ENCODE measurements at places on chromosomes 1 and 21.
A peak's percentile ranks its signal among the peaks of the same experiment; 100 is the strongest.

DNA sequence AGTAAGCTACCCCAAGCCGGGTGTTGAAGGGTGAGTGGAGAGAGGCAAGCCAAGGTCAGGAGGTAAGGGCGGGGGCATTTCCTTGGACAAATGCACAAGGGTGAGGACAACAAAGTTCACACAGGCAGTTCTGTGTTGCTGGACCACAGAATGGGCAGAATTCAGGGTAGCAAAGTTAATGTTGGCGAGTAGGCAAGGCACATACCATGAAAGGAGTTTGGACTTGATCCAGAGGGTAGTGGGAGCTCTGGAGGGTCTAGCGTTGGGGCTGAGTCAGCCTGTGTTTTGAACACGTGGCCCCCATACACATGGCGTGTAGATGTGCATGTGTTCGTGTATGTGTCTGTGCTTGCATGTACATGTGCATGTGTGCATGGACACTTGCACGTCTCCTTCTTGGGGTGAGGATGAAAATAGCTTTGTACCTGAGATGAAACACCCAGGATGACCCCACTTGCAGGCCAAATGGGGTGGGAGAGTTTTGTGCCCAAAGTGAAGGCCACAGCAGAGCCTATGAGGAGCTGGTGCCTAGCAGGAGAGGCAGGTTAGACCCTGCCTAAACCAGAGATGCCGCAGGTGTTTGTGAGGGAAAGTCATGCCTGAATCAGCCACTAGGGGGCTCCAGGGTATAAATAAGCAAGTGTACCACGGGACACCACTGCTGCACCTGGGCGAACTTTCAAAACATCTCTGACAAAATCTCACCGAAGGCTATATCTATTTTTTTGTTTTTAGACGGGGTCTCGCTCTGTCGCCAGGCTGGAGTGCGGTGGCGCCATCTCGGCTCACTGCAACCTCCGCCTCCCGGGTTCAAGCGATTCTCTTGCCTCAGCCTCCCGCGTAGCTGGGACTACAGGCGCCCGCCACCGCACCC lies 21.8 kb downstream of the SLC27A3 start:
- peak; percentile 64 for DNase-seq

DNA sequence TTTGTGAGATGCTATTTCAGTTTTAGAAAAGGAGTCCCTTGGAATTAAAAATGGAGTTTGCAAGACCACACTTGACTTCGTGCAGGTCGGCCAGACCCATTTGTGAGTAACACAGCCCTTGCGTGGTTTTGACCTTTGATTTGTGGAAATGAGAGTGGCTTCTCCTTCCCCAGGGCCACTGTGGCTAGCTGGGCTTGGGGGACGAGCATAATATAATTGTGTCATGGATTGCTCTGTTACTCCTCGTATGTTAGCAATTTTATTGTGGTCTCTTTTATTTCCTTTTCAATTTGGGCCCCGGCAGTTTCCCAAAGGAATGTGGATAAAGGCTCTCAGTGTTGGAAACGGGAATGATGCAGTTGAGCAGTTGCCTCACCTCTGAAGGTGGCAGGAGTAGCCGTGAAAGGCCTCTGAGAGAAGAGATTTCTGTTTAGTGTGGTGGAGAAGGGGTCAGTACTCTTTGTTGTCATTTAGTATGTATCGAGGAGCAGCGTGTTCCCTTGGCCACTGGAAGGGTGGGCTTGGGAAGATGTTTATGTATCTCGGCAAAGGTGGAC lies 194.6 kb downstream of the PBX1 start:
- no peak for DNase-seq

- DNase-seq = no peak
Observed at GRCh38 chr1:243394601-243395464, 139.0 kb downstream of the SDCCAG8 start.

- no peak for DNase-seq
Observed at GRCh38 chr21:37607081-37607480, 240.5 kb downstream of the DYRK1A start.

DNA sequence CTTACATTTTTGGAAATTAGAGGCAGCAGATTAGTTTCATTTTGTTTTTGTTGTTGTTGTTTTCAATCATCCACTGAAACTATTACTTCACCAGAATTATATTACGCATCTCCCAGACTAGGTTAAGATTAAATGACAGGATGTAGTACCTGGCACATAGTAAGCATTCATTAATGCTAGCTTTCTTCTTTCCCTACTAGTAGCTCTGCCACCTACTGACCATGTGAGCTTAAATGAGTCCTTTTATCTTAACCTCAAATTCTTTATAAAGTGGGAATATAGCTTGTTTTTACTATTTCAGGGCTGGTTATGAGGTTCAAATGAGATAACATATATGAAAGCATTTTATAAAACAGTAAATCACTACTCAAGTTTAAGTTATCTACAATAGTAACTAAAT lies 10.2 kb upstream of the ASPM start:
- no peak for DNase-seq

GRCh38 chr1:179366093-179366800 lies 476 bp downstream of the AXDND1 start:
- no peak for DNase-seq

DNA sequence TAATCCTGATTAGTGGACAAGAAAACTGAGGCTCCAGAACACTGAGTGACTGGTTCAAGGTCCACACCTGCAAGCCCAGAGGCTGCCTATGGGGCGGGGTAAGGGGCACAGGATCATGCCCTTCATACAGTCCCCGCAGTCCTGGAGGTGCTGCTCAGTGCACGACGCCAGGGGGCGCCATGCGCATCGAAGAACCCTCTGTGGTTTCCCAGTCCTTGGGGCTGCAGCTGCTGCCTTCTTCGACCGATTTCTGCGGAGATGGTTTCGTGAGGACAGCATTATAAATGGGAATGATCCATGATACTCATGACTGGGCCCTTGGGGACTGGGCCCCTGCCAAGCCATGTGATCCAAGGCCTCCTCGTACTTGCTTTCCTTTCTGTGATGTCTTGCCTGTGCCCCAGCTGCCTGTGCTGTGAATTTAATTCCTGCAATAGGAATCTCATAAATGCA lies 37.1 kb upstream of the ARHGEF10L start:
- peak; percentile 84 for DNase-seq

DNA sequence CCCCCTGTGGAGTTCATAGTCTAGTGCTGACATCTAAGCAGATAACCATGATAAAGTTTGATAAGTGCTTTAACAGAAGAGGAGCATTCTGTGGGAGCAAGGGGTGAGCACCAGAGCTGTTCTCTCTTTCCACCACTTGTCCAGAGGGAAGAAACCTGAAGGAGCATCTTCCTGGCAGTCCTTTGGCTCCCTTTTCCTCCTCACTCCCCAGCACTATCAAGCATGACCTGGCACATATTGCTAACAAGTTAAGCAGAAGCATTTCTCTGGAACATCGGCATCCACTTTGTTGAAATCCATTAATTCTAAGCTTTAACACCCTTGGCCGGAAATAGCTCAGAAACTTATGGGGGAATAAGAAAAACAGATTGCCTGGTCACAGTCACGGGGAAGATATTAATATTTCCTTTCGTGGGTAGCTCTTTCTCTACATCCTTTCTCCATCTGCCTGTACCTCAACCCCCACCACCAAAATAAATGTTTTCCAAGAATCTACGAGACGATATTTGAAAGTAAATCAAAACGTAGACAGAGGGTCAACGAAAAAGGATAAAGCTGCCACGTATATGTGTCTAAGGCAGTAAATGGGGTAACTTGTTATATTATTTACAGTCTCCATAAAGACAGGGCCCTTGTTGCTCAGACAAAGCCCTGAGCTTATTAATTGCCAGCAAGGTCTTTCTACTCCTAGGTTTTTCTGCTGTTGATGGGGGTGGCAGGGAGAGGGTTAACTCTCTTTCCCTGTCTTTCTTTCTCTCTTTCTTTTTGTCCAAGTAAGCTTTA lies 351.4 kb downstream of the NUF2 start:
- no peak for DNase-seq

GRCh38 chr1:47459253-47459788 lies 21.5 kb downstream of the FOXD2 start:
- no peak for DNase-seq

- DNase-seq = no peak
Observed at GRCh38 chr1:99455760-99456159, 190.2 kb upstream of the PALMD start.

DNA sequence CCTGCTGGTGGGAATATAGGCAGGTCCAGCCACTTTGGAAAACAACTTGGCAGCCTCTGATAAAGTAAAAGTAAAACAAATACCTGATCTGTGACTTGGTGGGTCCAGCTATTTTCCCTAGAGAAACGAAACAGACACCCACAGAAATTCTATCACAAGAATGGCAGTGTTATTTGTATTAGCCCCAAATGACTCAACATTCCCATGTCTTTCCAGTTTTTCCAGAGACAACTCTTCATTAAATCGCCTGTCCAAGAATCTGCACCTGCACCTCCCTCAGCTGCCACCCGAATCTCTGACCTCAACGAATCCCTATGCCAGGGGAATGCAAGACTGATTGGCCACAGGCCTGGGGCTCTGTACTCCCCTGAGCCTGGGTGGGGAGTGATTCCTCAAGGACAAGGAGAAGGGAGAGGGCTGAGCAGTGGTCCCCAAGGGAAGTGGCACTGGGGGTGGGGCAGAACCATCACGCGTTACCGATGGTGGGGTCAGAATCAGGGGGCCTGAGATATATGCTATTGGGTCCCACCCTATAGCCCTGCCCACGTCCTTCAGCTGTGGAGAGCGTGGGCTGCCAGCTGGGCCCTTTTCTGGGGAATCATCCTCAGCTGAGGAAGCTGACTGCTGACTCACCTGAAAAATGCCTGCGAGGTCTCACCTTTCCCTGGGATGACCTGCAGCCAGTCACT lies 553.0 kb downstream of the PTPRU start:
- DNase-seq = no peak

GRCh38 chr1:155518484-155518883 lies 44.1 kb downstream of the ASH1L start:
- no peak for DNase-seq

GRCh38 chr21:44442266-44443125 lies 12.8 kb upstream of the LRRC3 start:
- no peak for DNase-seq

DNA sequence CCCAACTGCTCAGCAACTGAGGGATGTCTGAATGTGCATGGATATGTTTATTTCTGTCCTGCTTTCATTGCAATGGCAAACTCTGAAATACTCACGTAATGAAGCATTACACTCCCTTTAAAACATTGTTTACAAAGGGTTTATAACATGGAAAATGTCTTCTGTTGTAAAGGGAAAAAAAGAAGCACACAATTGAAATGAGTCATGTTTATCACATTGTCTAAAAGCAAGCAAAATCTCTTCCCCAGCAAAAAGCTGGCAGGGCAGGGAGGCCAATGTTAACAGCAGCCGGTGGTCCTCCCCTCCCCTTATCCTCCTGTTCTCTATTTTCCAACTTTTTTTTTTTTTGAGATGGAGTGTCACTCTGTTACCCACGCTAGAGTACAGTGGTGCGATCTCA lies 3.9 kb upstream of the EFNA1 start:
- DNase-seq = peak; percentile 29

DNA sequence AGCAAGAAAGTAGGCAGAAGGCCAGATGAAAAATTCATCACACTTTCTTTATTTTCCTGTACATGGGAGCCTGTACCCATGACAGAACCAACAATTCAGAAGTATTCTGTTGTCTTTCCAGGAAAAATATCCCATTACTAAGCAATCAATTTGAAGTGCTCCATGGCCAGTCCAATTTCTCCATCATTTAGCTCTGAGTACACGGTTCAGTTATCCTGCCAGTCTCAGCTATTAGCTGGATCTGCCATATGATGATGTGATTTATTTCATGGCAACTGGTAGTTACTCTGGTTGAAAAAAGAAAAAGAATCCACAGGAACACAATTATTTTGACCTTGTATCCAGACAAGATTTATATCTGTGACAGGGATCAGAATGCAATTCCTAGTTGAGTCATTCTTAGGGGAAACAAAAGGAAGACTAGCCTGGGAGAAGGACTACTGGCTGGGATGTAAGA lies 70.6 kb upstream of the GORAB start:
- peak; percentile 27 for DNase-seq

- DNase-seq = no peak
Observed at GRCh38 chr21:33348706-33349105, 23.9 kb downstream of the IFNAR1 start.

- DNase-seq = no peak
Observed at GRCh38 chr1:114314098-114314497, 160.4 kb upstream of the SYT6 start.

DNA sequence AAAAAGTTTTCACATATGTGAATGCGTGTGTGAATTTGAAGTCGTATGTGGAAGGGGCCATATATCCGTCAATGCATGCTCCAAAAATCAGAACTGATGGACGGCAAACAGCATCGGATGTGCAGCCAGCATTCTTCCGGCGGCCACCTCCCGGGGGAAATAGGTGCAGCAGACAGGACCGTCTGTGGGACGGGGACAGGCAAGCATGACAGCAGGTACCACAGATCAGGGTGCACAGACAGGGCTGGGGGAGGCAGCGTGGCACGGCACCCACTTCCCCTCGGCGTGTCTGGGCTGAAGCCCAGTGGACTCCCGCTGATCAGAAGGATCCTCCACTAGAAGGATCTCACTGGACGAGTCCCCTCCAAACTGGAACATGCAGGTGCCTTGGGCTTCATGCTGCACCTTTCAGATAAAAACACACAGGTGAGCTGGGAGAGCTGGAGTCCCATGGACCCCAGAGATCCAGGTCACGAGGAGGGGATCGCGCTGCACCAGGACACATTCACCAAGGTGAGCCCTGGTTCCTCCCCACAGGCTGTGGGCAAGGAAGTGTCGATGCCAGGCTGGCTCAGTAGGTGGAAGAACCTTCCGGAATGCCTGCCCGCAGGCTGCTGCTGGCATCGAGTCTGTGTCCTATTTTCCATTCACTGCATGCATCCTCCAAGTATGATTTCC lies 25.3 kb downstream of the PDE9A start:
- DNase-seq = no peak

- DNase-seq = no peak
Observed at GRCh38 chr1:236862219-236862591, 67.1 kb downstream of the MTR start.
